ENCODE measurements at places on chromosomes 5 and 9. TPM values are rescaled to one million over a fixed set of nuclear protein-coding genes. Genes with fewer than 3 reads are reported as not detected.

DNA sequence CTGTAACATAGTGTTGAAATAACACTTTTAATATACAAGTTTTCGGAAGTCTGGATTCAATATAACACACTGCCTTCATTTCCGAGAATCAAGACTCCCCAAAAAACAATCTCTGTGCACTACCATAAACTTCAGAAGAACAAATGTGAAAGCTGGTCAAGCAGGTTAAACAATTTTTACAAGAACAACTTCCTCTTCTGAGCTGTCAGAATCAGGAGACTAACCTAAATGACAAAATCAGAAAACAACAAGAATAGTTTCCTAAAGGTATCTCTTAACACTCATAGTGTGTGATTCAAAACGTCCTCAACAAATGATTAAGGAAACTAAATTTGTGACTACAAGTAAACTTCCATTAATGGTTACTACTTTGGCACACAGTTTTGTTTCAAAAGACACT, 11.6 kb downstream of the C9orf72 start:
- no peak for DNase-seq

DNA sequence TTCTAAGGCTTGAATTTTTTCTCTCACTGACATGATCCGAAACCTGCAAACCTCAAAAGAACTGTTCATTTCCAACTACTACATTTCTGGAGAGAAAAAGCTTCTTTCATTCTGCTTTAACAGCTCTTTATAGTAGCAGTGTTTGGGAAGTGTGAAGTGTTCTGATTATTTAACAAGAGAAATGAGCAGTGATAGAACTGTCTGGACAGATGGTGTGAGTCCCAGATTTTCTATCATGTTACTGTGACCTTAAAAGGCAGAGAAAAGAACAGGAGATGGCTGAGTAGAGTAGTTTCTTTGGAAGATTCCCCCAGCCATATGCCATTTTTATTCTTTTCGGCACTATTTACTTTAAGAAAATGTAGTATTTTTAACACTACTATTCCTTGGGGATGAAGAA, 41.3 kb upstream of the TAL2 start:
- no peak for DNase-seq

Gene ZFP37
- total RNA-seq, result 0.30 TPM

Gene ALDOB
- total RNA-seq, result not detected

Gene C9
- total RNA-seq, result not detected

Gene OR5C1
- not detected for total RNA-seq
